ENCODE measurements at places on chromosomes 1 and 21. TPM values are rescaled to one million over a fixed set of nuclear protein-coding genes. Genes with fewer than 3 reads are reported as not detected.

The BPNT1 gene
- 15.7 TPM for total RNA-seq

DNA sequence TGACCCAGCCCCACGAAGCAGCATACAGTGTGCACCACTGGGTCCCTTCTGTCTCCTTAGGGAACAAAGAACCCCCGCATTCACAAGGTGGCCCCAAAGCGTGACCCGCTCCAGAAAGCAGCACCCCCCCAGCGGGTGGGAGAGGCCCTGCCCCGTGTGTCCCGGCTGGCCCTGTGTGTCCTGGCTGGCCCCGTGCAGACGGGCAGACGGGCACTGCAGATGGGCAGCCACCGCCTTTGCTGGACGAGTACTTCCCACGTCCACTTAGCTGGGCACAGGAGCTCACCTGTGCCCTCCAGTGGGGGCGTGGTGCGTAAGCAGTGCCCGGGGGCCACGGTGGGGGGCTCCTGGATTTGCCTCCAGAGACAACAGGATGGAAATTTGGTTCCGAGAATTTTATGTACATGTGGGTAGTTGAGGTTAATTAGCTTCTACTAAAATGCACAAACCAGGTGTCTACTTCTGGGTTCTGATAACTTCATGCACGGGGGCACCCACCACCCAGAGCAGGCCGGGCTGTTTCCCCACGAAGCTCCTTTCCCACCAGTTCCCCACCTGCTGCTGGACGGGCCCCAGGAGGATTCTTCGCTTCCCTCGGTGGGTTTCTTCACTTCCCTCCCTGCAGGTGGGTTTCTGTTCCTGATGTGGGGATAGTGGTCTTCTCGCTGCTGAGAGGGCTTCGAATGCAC is 33.2 kb upstream of the SLC19A1 start:
- no peak overlapping the region for H3K4me3 ChIP-seq
- DNase-seq, result peak; percentile 37
- no peaks in the 10 kb centered on the region for H3K36me3 ChIP-seq
- no peak overlapping the region for H3K27ac ChIP-seq
- no peaks in the 10 kb centered on the region for H3K27me3 ChIP-seq
- peaks cover 14% of the 10 kb centered on the region for H3K4me1 ChIP-seq

The RPS6KC1 gene
- total RNA-seq, result 18.6 TPM

- DNase-seq, result no peak
- no peaks in the 10 kb centered on the region for H3K36me3 ChIP-seq
- no peaks in the 10 kb centered on the region for H3K27me3 ChIP-seq
- no peak overlapping the region for H3K27ac ChIP-seq
- H3K4me3 ChIP-seq, result no peak overlapping the region
Observed at GRCh38 chr1:176494436-176494835, 31.5 kb downstream of the PAPPA2 start.

The KCNQ4 gene
- 0.84 TPM for total RNA-seq

The RHD gene
- total RNA-seq, result not detected
